CD14-positive monocyte (primary cell): ENCODE measurements at places on chromosomes 3 and 15.

DNA sequence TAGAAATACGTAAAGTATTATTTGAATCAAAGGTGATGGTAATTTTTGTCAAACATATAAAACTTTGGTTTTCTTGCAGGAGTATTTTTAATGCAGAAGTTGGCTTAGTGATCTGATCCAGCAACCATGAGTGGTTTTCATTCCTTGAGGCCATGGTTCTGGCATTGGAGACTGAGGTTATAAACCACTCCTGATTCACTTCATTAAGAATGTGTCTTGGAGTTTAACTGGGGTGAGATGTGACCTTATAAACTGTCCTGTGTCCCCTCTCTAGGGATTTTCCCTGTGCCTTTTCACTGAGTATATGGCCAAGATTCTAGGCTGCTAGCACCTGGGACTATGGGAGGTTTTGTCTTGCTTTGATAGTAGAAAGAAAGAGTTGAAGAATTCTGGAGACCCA lies 94.3 kb downstream of the RYR3 start:
- DNase-seq, result no peak

DNA sequence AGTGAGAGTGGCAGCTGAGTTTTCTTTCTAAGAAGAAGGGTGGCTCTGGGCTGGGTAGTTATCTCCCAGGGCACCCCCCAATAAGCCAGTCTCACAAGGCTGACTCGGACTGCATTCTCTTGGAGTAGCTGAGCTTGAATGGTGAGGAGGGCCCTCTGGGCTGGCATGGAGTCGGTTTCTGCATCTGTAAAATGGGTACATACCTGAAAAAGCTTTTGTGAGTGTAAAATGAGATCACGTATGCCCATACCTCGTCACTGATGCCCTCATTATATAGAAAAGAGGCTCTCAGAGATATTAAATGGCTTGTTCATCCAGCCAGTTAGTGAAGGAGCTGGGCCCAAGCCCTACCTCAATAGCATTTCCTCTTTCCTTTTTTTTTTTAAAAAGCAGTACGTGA lies 41.2 kb downstream of the SMAD6 start:
- no peak for DNase-seq

DNA sequence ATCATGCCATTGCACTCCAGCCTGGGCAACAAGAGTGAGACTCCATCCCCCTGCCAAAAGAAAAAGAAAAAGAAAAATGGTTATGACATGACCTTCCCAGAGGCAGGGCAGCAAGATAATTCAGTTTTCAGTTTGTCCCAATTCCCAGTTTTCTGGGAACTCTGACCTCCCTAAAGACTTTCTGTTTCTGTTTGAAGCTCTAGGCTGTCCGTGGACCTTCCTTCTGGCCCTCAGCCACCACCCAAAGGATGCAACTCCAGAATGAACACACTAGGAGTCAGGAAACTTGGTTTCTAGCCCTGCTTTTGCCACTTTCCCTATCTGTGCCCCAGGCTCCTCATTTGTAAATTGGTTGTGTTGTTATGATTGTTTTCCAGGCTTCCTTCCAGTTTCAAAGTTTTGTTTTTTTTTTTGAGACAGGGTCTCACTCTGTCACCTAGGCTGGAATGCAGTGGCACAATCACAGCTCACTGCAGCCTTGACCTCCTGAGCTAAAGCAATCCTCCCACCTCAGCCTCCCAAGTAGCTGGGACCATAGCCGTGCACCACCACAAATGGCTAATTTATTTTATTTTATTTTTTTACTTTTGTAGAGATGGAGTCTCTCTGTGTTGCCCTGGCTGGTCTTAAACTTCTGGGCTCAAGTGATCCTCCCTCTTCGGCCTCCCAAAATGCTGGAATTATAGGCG lies 68.6 kb downstream of the CDC25A start:
- no peak for DNase-seq

DNA sequence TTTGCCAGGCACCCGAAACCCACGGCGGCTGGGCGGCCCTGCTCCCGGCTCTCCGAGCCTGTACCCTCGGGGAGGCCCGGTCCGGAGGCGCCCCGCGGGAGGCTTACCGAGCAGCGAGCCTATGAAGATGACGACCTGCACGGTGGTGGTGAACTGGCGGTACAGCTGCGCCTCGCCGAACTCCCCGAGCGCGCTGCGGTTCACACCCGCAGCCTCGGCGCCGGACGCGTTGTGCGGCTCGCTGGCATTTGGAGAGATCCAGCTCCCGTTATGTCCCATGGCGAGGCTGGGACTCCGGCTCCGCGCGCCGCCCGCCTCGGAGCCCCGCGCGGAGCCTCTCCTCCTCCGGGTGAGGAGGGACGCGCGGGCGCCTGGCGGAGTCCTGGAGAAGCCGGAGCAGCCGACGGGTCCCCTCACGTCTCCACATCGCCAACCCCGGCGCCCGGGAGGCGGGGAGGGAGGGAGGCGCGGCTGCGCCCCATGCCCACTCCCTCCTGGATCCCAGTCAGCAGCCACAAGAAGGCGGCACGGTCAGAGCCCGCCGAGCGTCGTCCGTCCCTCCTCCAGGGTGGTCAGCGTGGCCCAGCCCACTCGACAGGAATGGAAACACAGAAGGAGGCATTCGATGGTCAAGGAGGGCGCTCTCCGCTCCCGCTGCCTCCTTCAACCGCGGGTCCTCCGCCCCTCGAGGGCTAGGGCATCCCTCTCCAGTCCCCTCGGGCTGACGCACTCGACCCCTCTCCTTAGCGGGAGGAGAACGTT lies at the start of gene GPR176:
TSS of gene GPR176 (minus strand) at position 519 of the 762 bp plus-strand sequence. CDS start at position 279, 240 bp downstream.
- DNase-seq, result no peak

- DNase-seq, result no peak
Measured at GRCh38 chr3:27675287-27675686, 46.8 kb downstream of the EOMES start.

DNA sequence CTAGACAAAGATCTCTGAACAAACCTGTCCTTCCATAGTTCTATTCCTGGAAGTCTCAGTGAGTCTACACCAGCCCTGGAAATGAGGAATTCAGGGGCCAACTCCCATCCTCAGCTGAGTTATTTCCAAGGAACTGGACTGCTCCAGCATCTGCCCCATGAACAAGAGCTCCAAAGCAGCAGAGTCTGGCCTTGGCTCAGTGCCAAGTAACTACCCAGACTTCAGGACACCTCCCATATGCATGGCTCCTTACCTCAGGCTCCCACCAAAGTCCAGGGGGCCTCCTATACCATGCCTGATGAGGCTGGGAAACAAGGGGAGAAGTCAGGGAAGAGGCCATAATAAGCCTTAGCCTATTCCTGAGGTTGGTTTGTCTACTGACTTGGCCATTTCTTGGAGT lies 45.0 kb downstream of the FAIM start:
- no peak for DNase-seq

- DNase-seq, result no peak
Measured at GRCh38 chr3:192409201-192409837, 318.0 kb downstream of the FGF12 start.

GRCh38 chr3:9897408-9898372 lies 5.0 kb upstream of the IL17RE start:
- no peak for DNase-seq

DNA sequence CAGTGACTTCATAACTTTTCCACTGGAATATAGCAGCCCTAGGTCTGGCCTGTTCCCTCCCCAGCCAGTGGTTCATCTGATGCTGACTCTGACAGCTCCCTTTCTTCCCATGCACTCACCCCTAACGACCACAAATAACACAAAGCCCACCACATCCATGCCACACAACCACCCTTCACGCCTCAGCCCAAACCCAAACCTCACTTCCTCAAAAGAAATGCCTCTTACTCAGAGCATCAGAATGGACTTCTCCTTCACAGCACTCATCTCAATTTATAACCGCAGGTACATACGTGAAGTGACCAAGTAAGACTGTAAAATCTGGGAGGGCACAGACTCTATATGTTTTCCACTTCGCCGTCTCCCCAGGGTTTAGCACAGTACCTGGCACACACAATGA lies 1.1 kb downstream of the RBSN start:
- peak; percentile 45 for DNase-seq

DNA sequence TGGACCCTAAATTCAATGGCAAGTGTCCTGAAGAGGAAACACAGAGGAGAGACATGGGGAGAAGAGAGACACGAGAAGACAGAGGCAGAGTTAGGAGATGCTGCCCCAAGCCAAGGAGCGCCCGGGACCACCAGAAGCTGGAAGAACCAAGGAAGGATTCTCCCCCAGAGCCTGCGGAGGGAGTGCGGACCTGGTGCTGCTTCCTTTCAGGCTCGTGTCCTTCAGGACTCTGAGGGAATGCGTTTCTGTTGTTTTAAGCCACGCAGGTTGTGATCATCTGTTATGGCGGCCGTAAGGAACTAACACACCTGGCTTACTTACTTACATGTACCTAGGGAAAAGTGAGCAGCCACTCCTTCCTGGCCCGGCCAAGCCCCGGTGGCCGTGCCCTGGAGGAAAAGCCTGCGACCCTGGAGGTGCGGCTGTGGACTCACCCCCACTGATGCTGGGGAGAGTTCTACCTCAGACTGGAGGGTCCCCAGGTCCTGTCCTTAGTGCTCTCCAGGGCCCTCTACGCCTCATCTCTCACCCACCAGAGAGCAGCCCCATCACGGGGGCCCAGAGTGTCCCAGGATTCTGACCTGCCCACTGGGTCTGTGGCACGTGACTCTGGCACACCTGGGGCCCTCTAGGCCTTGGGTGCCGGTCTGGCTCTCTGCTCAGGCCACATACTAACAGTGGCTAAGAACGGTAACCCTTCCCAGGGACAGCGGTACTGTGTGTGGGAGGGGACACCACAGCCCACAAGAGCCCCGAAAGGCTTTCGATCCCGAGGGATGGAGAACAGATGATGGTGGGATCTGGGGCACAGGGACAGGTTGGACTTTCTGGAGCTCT lies 61.8 kb downstream of the ITGA11 start:
- no peak for DNase-seq

DNA sequence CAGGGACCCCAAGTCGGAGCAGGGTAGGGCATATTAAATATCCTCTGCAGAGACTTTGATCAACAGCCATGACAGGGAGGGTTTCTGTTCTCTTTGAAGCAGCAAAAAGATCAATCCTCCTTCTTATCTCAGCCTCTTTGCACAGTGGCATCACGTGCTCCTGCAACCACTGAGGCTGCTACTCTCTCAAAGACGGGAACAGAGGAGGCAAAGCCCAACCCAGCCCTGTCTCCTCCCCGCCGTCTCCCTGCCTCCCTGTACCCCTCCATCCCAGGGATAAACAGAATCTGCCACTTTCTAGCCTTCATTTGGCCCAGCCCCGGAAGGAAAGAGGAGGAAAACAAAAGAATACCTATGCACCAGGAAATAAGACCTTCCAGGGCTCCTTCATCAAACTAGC lies 7.5 kb upstream of the TBC1D21 start:
- DNase-seq, result no peak

DNA sequence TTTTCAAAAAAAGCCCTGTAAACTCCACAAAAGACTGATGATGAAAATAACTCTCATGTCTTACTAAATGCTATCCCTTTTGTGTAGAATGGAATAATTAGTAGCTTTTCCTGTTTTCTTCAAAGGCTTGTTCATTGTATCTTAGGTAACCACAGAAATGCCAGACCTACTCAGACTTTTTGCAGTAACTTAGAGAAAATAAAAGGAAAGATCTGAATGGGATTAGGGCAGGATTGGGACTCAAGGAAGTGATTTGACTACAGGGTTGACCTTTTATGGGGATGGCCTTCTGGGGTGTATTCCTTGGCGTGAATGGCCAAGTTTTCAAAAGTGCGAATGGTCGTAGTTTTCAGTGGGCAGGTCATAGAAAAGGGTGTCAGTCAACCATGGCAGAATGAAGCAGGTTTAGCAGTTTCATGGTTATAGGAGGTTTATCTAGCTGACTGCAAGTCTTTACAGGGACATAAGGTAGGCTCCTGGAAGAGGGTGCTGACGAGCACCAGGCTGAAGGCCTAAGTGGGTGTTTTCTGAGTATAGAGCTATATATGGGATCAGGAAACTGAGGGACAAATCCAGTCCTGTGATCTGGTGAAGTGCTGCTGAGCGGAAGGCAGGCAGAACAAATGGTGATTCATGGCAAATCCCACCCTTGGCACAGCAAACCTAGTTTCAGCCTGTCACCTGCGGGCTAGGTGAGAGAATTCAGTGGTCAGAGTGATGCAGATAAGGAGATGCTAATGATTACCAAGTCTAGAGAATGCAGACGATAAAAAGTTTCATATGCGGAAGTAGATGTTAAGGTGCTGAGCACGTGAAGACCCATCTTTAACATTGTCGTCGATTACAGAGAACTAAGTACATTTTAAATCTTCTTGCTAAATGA lies 46.4 kb downstream of the IL1RAP start:
- DNase-seq, result no peak

- no peak for DNase-seq
Measured at GRCh38 chr3:66344848-66345578, 124.2 kb downstream of the SLC25A26 start.

GRCh38 chr15:89523101-89523500 lies 26.7 kb upstream of the RHCG start:
- DNase-seq, result no peak

DNA sequence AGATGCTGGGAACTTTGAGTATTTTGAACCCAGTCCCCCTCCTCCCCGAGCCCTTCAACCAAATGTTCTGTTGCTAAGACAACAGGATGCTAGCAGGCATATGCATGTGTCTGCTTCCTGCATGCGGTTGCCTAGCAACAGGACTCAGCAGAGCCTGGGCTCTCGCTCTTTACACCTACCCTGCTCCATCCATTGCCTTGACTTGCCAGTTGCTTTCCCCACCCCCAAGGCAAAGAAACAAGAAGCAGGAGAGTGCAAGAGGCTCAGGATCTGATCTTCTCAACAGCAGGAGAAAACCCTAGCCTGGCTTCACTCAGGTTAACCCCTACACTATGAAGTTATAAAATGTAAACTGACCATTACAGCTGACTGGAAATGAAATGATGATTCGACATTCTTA lies 393.0 kb downstream of the IGSF11 start:
- no peak for DNase-seq

DNA sequence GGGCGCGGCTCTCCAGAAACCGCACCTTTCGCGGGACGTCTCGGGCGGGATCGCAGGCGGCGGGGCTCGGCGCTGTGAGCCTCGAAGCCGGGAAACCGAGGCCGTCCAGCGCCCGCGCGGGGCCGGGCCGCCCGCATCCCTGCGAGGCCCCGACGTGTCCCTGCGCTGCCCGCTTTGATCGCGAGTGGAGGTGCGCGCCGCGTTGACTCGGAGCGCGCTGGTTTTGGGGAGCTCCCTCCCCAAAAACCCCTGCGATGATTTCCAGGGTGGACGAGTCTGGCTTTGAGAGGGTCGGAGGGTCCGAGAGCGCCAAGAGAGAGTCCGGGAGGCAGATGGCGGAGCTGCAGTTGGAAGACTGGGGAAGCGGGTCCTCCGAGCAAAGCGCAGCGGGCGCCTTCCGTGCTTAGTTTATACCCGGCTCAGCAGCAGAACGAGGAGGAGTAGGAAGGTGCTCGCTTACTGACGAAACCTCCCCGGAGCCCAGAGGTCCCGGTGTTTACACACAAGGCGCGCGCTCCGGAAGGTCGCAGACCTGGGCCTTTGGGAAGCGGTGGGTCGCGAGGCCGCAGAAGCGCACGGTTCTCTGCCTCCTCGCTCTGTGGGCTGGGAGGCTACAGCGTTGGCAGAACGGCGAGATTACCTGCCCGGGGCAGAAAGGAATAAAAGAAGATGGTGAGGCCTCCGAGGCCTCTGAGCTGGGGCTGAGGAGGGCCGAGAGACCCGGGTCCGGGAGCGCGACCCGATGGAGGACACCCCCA lies 687 bp downstream of the ALDH1A3 start:
- no peak for DNase-seq

GRCh38 chr15:43382310-43382709 lies 11.4 kb downstream of the TUBGCP4 start:
- no peak for DNase-seq

- no peak for DNase-seq
Measured at GRCh38 chr3:169661361-169662131, 2.0 kb downstream of the MECOM start.

GRCh38 chr15:31374489-31374888 lies 47.9 kb downstream of the KLF13 start:
- no peak for DNase-seq

- DNase-seq, result no peak
Measured at GRCh38 chr15:56524915-56525314, 60.0 kb upstream of the MNS1 start.
